ENCODE measurements at places on chromosomes 5 and 9.

DNA sequence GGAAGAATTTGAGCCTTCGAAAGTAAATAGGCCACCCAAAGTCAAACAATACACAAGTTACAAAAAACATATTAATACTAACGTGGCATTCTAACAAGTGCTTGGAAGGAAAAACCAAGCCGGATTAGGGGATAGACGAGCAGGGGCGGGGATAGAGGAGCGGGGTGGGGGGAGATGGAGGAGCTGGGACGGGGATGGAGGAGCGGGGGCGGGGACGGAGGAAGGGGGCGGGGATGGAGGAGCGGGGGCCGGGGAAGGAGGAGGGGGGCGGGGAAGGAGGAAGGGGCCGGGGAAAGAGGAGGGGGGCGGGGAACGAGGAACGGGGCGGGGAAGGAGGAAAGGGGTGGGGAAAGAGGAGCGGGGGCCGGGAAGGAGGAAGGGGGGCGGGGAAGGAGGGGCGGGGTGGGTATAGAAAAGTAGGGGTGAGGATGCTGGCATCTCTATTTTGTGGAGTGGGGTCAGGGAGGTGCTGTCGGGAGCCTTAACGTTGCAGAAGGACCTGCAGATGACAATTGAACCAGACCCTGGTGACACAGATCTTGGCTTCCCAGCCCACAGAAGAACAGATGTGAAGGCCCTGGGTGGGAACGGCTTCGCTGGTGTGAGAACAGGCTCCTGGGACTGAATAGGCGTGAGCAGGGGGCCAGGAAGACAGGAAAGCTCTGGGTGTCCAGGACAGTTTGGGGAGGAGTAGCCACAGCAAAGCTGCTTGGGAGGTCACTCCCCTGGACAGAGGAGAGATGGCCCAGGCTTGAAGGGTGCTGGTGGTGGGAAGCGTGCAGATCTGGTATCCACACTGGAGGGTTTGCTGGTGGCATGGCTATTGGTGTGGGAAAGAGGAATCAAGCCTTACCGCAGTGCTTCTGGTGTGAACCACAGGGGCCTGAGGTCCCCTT is 233.3 kb upstream of the DAP start:
- DNase-seq = no peak

GRCh38 chr5:6542421-6543345 is 90.2 kb downstream of the NSUN2 start:
- no peak for DNase-seq

GRCh38 chr9:68802525-68803015 is 97.5 kb downstream of the PIP5K1B start:
- no peak for DNase-seq

GRCh38 chr5:127385936-127386335 is 95.3 kb downstream of the MEGF10 start:
- DNase-seq = no peak

GRCh38 chr9:752681-753200 is 88.8 kb upstream of the DMRT1 start:
- no peak for DNase-seq

DNA sequence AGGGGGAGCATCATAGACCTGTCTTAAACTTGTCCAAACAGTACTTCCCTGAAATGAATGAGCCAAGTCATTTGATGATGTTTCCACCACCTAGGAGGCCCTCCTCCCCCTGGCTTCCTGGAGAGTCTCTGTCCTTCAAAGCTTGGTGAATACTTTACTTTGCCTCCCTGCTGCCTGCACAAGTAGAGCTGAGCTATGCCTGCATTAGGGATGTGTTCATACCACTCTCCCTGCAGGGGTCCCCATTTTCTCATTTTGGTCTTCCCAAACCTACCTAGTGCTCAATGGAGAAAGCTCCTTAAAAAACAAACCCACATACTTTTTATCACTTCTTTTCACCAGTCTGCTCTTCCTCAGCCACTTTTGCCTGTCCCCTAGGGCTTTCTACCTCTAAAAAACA is 7.7 kb downstream of the CCNI2 start:
- peak; percentile 65 for DNase-seq

GRCh38 chr9:111037708-111038330 is 451 bp downstream of the LPAR1 start:
- peak; percentile 40 for DNase-seq

DNA sequence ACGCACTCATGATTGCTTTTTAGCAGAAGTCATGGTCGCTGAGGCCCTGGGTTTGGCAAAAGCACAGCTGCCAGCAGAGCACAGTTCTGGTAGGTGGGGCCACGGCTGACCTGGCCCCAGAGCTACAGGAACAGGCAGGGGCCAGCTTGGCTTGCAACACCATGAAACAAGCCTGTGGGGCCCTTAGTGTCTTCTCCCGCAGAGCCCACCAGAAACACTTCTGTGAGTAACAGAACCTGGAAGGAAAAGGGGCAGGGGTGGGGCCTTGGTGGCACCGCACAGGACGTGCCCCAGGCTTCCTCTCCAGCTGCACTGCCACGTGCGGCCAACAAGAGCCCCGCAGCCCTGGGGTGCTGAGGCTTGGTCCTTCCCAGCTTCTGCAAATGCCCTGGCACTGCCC is 4.8 kb downstream of the ASB6 start:
- DNase-seq = peak; percentile 68

DNA sequence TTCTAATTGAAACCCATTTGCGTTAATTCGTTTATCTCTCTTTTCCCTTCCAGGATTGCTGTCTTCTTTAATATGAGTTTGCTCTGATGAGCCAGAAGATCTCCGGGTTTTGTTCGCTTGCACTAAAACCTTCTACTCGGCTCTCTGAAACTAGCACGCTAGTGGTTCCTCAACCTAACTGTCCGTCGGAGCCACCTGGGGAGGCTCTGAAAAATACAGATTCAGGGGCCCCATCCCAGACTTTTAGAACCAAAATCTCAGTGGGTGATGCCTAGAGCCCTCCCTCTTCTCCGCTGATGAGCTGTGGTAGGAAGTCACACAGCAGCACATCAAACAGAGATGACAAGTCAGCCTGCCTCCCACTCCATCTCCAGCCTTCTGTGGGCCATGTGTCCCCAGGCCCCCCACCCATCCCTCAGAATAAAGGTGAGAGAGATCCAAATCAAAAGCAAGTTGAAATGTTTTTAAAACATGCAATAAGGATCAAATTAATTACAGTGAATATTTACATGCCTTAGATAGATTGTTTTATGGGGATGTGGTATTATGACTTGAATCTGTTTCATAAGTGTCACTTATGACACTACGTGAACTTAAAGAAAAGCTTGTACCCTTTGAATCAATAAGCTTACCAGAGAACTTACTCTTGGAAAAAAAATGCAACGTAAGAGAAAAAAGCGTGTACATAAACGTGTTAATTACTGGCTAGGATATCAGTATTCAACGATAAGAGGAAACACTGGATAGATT is 16.4 kb downstream of the FCN2 start:
- no peak for DNase-seq

GRCh38 chr9:94773655-94774054 is 47.2 kb downstream of the AOPEP start:
- DNase-seq = no peak

DNA sequence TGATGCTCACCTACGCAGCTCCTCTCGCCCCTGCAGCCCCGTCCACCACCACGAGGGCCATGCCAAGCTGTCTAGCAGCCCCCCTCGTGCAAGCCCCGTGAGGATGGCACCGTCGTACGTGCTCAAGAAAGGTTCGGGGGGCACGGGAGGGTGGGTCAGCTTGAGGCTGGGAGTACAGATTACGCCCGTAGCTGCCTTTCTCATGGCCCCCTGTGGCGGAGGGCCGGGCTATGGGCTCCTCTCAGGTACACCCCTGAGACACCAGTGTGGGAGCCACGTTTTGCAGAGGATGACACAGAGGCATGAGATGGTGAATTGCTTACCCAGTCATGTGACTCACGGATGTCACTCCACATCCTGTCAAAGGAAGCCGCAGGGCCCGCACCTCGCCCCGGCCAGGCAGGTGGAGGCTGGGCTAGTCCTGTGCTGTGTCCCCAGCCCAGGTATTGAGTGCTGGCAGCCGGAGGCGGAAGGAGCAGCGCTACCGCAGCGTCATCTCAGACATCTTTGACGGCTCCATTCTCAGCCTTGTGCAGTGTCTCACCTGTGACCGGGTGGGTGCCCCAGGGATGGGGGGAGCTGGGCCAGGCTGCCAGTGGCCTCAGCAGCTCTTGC is 33.7 kb downstream of the USP20 start:
- DNase-seq = no peak

DNA sequence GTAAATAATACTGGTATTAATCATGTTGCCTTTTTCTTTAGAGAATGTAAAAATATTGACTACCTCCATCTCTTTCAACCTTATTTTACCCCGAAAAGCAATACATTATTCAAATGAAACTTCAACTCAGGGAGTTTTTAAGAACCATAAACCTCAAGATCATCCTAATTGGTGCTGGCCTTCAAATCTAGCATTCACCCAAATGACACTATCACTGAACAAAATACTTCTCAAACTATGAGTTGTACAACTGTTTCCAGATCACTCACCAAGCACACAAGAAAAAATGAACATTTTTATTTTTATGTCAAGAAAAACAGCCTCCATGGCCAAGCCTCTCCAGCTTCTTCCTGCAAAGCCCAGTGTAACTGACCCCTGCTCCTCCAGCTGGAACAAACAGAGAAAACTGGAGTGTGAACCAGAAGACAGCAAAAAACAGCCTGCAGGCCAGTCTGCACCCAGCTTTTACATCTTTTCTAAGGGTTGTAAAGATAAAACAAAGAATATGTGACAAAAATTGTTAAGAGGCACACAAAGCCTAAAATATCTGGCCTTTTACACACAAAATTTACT is 21.2 kb downstream of the AUH start:
- DNase-seq = no peak

DNA sequence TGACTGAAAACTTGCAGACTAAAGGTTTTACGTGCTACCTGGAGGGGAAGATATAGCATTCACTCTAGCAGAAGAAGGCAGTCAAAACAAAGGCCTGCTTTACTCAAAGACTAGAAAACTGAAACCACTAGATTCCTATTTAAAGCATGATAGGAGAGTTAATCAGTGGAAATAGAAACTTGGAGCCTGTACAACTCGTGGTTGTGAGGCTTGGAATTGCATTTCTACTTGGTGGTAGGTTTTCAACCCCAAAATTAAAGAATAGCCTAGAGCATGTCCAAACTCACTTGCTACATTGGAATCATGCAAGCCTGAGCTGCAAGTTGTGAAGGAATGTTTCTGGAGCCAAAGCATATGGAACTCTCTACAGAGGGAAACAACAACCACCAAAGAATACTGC is 1526.4 kb upstream of the NUDT12 start:
- DNase-seq = no peak

GRCh38 chr5:132462333-132462732 is 28.2 kb downstream of the IRF1 start:
- DNase-seq = no peak

DNA sequence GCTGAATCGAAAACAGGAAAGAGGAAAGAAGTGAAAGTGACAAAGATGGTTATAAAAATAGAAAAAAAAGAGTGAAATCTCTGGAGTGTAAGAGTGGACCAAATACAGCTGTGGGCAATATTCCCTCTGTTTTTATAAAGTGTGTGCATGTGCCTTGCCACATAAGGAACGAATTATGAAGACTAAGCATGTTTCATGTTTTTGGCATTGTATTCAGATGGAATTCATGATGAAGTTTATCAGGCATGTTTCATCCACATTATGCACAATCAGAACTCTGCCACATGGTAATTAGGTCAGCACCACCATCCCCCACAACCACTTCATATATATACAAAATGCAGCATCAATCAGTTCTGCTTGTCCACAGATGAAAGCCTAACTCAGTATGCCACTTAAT is 348.0 kb downstream of the ZNF608 start:
- DNase-seq = no peak

DNA sequence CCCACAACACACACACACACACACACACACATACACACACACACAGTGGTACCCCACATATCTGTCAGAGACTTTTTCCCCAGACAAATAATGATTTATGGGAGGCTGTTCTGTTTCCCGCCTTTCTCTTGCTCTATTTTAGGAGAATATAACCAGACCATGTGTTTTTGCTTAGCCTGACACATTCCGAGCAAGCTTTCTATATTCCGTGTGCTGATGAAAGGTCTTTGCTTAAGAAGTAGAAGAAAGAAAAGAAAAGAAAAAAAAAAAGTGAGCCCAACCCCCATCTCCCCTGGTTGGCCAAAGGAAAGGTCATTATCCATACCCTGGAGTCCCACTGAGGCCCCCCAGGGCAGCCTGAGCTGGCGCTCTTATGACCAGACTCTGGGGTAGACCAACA is 338.6 kb downstream of the SLIT3 start:
- DNase-seq = no peak

DNA sequence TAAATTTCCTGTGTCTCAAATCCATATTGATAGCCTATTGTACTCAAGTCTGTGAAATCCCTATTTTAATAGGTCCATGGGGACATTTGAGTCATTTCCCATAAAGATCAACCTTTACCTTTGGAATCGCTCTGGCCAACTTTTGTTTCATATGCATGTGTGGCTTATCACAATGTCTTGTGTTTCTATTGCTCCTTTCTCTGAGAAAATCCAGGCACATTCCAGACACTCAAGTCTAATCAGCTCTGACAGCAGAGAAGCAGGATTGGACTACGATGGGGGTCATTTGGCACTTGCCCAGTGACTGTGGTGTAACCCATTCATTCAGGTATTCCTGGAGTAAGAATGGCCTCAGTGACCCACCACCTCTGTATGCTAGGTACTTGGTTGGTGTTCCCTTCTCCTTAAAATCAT is 48.4 kb downstream of the ACTBL2 start:
- no peak for DNase-seq

- no peak for DNase-seq
These were observed 6.0 kb upstream of the IRX4 start for GRCh38 chr5:1888541-1889251.

- DNase-seq = no peak
These were observed 9.8 kb downstream of the RIGI start for GRCh38 chr9:32516241-32516640.

GRCh38 chr9:137969685-137970084 is 92.1 kb downstream of the CACNA1B start:
- DNase-seq = no peak

- no peak for DNase-seq
These were observed 247.0 kb downstream of the AOPEP start for GRCh38 chr9:94973451-94973941.

DNA sequence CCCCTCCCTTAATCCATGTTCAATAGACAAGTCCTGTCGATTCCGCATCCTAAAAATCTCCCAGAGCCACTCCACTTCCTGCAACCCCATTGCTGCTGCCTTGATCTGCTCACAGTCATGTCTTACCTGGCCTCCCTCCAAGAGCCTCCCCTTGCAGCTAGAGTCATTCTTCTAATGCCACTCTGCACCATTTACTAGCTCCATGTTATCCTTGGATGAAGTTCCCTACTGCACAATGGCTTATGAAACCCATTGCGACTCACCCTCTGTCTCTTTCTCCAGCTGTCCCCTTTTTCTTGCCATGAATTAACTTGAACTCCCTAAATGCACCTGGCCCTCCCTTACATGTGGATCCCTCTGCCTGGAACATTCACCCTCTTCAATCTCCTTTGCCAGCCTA is 39.5 kb downstream of the MEGF10 start:
- no peak for DNase-seq

- no peak for DNase-seq
These were observed 326.9 kb upstream of the WWC1 start for GRCh38 chr5:167964529-167964928.

- DNase-seq = no peak
These were observed 73.3 kb downstream of the ABCA1 start for GRCh38 chr9:104854613-104855012.

- DNase-seq = no peak
These were observed 95.9 kb upstream of the TNC start for GRCh38 chr9:115213818-115214334.

- peak; percentile 48 for DNase-seq
These were observed 488 bp downstream of the COL15A1 start for GRCh38 chr9:98944057-98944733.

GRCh38 chr5:141507387-141508091 is 18.7 kb downstream of the PCDHGC5 start:
- no peak for DNase-seq

- DNase-seq = no peak
These were observed 535 bp downstream of the UNC5A start for GRCh38 chr5:176810687-176811501.

All from hematopoietic multipotent progenitor cell treated with erythropoietin and hydrocortisone succinate and interleukin-3 and kit ligand, for 4 days (in vitro differentiated cells).